Camera-type eye (tissue), 1 donor: ENCODE measurements at places on chromosomes 7 and 10. TPM values are rescaled to one million over a fixed set of nuclear protein-coding genes. Genes with fewer than 3 reads are reported as not detected.

CTAGE15 gene
- 1.8 TPM for total RNA-seq

FBH1 gene
- total RNA-seq: 94.6 TPM

GIMAP5 gene
- 14.8 TPM for total RNA-seq

KNDC1 gene
- 8.6 TPM for total RNA-seq

SAP25 gene
- not detected for total RNA-seq

SLC26A3 gene
- total RNA-seq: not detected

SSC4D gene
- 1.5 TPM for total RNA-seq

HOXA2 gene
- total RNA-seq: not detected

OR9A2 gene
- not detected for total RNA-seq

NUTM2E gene
- 0.33 TPM for total RNA-seq
